Activated CD8-positive, alpha-beta T cell treated with anti-CD3 and anti-CD28 coated beads, Interleukin-2, amount 10 ng/mL, durations not matched to agents 7 days and 5 days (primary cell): ENCODE measurements at places on chromosomes 3 and 15.

- DNase-seq: no peak
Measured at GRCh38 chr3:10456981-10457380, 48.4 kb downstream of the ATP2B2 start.

DNA sequence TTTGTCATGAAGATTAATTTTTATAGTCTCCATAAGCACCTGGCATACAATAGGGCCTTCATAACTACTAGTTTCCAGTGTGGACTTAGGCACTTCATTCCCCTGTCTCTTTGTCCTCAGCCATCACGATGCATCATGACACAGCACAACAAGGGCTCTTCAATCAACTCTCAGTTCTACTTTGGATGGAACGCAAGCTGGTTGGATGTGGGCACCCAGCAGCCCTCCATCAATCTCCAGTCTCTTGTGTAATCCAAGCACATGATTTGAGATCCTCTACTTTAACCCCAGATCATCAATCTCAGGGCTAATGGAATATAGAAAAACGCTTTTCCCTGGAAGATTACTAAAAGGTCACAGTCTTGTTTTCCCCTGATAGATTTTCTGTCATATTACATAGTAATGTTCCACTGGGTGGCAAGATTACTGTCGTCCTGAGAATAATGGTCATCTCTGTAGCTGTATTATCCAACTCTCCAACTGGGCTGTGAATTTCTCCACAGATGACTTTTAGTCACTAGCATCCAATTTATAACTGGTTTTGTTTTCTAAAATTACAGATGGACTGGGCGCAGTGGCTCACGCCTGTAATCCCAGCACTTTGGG is 22.9 kb upstream of the CHRNA7 start:
- no peak for DNase-seq

DNA sequence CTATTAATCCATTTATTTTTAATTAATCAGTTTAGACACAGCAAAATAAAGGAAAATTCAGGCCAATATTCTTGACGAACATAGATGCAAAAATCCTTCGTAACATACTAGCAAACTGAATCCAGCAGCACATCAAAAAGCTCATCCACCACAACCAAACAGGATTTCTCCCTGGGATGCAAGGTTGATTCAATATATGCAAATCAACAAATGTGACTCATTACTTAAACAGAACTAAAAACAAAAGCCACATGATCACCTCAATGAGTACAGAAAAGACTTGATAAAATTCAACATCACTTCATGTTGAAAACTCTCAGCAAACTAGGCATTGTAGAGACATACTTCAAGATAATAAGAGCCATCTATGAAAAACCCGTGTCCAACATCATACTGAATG is 364.1 kb upstream of the THBS1 start:
- DNase-seq: no peak

DNA sequence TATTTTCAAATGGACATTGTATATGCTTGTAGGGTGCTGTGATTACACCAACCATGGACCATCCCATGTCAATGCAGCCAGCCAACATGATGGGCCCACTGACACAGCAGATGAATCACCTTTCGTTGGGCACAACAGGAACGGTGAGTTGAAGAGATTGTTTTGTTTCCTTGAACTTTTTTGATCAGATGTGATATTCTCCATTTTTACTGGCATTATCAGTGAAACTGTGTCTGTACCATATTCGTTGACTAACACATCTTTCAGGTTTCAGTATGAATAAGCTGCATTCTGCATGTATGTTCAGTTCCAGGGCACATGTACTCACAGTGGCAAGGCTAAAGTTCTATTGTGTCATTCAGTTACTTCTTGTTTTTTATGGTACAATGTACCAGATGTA is 655.2 kb downstream of the RBMS3 start:
- DNase-seq: no peak

DNA sequence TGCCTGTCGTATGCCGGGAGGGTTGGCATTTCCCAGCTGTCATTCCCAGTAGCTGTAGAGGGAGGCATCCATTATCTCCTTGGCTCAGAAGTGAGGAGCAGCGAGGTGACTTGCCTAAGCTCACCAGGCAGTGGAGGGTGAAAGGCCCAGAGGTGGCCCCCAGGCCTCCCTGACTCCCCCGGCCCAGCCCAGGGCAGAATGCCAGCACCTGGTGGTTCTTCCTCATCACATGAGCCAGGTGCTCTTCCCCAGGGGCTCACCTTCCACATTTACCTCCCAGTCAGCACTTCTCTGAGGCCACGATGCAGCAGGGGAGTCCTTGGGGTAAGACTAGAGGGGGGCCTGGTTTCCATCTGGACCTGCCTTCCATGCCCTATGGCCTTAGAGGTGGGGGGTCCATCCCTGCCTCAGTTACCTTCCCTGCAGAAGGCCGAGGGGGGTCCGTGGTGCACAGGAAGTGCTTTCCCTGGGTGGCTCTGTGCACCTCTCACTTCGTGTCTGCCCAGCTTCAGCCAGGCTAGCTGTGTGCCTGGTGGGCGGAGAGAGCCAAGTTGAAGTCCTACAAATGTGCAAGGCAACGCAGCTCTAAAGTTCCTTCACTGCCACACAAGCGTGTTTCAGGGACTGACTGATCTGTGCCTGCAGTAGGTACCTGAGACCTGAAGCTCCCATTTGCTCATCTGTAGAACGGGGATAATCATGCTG is 70.3 kb upstream of the PLXNA1 start:
- no peak for DNase-seq

GRCh38 chr3:196942915-196943277 is 568 bp upstream of the NCBP2 start:
- DNase-seq: peak; percentile 30

DNA sequence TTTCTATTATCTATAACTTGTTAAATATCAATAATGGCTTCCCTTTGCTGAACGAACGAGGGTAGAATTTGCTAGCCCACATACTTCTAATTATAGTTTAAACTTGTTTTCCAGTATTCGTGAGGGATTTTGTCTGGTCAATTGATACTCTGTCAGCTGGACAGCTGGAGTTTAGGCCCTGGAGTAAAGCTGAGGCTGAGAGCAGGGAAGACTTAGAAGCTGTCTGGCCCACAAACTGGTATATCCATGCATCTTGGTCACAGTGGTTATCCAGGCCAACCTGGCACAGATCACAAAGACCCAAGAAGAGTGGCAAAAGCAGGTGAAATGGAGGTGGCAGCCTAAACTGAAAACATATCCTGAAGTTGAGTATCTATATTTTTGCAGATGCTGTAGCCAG is 19.3 kb downstream of the ARHGAP31 start:
- DNase-seq: no peak

- peak; percentile 64 for DNase-seq
Measured at GRCh38 chr3:16828815-16829214, 55.9 kb upstream of the PLCL2 start.

DNA sequence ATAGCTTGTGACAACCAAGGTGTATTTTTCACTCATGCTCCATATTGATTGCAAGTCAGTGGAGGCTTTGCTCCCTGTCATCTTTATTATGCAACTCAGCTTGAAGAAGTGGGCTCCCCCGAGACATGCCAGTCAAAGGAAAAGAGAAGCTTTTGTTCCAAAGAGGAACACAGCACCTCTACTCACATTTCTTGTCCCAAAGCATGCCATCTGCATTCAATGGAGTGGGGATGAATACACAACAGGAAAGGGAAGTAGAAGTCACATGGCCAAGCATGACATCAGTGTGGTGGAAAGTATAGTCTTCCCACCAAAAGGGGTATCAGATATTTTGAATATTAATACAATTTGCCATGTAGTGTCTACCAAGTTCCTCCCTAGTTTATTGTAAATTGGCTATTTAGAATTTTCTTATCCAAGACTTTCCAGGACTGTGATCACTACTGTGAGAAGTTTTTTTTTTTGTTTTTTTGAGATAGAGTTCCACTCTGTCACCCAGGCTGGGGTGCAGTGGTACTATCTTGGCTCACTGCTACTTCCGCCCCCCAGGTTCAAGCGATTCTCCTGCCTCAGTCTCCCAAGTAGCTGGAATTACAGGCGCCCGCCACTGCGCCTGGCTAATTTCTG is 114.5 kb downstream of the GMPS start:
- DNase-seq: no peak

- no peak for DNase-seq
Measured at GRCh38 chr15:22933641-22934061, 46.5 kb downstream of the CYFIP1 start.

DNA sequence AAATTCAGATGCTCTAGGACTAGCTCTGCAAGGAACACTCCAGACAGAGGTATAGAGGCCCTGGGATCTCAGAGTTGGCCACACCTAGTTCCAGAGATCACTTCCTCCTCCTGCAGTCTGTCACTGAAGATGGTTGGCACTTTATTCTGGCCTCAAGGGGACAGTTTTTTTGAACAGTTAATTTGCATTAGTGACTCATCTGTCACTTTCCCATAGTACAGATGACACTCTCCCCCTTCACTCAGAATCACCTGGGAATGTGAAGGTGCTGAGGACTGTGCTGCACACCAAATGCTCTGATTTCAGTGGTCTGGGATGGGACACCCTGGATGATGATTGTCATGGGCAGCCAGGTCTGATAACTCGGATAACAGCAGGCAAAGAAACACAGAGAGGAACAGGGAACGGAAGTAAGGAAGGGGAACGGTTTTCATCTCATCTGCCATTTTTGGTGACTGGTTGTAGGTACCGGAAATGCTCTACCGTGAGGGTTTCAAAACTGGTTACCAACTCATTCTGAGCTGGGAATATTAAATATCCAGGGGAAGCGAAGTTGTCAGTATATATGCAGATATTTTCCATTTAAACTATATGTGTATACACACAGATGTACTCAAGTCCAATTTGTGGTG is 232.5 kb upstream of the ST8SIA2 start:
- no peak for DNase-seq

DNA sequence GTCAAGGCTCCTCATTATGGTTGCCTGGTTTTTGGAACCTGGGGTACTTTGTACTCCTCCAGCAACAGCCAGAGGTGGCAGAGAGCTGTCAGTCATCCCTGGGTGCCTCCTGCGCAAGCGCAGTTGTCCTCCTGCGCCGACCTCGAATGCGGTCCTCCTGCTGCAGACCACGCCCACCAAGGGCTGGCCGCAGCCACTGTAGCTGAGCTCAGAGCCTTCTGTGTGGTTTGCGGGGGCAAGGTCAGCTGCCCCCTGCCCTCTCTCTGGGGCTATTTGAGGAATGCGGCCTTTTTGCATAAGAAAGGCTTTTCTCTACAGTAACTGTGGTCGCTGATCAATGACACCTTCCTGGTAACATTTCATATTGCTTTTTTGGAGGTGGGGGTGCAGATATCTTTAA is 131.3 kb upstream of the SNRPN start:
- no peak for DNase-seq

DNA sequence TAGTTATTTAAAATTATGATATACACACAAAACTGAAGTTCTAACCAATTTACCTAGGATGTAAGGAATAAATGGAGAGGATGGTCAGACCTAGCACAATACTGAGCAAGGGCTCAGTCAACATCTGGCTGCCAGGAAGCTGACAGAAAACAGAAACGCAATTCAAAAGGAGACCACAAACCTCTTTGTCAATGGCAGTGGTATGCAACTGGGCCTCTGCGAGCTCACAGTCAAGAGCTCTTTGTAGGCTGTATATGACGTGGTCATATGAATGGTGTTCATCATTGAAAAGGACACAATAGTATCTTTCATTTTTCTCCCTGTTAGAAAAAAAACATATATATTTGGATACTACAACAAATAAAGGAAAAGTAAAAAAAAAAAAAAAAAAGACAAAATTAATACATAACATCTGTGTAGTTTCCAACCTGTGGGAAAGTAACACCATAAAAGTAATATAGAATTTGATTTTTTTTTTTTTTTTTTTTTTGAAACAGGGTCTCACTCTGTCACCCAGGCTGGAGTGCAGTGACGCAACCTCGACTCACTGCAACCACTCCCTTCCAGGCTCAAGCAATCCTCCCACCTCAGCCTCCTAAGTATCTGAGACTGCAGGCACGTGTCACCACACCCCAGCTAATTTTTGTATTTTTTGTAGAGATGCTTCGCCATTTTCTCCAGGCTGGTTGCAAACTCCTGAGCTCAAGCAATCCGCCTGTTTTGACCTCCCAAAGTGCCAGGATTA is 37.9 kb downstream of the UBR1 start:
- DNase-seq: peak; percentile 27

DNA sequence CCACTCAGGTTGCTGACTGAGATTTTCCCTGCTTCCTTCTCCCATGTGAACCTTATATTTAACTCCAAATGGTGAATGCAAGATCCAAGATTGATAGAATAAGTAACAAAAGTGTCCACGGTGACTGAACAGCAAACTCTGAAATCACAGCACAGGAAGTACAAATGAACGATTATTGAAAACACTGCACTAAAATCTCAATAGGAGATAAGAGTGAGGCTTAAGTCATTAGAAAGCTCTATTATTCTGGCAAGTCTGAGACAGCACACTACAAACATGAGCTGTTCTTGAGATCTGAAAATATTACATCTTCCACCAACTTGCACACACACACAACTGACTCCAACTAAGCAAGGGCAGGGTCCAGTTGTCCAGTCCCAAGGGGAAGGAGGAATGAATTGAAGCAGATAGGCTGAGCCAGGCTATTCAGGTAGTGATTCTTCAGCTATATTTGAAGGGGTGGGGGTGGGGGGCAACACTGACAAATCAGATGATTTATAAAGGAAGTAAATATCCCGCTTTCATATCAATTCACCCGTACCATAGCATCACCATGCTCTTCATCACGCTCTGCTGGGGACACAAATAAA is 2.9 kb downstream of the ZNF385D start:
- no peak for DNase-seq

DNA sequence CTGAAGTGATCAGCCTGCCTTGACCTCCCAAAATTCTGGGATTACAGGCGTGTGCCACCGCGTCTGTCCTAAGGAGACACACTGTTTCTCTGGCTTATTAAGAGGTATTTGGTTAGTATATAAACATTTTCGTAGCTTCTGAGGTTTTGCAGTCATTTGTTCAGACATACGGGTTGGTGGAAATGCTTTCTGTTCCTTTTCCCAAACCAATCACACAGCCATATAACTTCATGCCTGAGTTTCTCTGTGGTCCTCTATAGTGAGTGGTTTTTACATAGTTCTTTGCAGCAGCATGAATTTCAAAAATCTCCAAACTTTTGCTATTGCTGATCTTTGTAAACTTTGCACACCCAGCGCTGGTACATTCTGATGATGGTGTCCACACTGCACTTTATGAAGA is 100.5 kb downstream of the AKAP13 start:
- no peak for DNase-seq

- no peak for DNase-seq
Measured at GRCh38 chr15:48647962-48648361, 2.5 kb upstream of the FBN1 start.

DNA sequence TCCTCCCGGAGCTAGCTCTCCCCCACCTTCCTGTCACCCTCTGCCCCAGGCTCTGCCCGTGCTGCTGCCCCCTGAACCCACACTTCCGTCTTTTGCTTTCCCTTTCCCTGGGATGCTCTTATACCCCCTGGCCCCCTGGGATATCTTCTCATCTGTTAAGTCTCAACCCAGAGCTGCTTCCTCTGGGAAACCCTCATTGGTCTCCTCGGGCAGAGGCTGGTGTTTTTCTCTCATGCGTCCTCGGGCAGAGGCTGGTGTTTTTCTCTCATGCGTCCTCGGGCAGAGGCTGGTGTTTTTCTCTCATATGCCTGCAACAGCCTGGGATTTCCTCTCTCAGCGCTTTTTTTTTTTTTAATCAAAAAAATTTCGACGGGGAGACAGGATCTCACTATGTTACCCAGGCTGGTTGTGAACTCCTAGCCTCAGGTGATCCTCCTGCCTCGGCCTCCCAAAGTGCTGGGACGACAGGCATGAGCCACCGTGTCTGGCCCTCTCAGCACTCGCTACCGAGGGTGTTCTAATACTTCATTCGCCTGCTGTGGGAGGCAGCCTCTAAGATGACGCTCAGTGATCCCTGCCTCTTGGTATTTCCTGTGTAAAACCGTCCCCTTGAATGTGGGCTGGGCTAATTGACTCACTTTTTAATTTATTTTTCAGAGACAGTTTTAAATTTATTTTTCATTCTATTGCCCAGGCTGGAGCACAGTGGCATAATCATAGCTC is 62.7 kb upstream of the TFRC start:
- DNase-seq: no peak
